ENCODE measurements at places on chromosomes 4 and X. TPM values are rescaled to one million over a fixed set of nuclear protein-coding genes. Genes with fewer than 3 reads are reported as not detected.

GRCh38 chrX:153871451-153871850, 14.5 kb downstream of the L1CAM start:
- H3K27ac ChIP-seq, result no peak overlapping the region
- H3K27me3 ChIP-seq, result no peaks in the 10 kb centered on the region
- DNase-seq, result no peak
- no peaks in the 10 kb centered on the region for H3K4me1 ChIP-seq

DNA sequence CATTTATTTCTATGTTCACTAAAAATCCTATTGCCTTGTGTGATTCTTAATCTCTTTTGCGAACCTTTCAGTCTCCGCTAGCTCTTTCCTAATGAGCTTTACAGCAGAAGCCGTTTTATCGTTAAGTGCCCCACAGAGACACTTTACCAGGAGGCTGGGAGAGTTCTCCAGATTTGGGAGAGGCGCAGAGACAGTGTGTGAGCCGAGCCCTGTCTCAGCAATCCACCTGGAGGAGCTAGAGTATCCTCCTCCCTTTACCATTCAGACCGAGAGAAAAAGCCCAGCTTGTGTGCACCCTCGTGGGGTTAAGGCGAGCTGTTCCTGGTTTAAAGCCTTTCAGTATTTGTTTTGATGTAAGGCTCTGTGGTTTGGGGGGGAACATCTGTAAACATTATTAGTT, 54.9 kb upstream of the MTM1 start:
- DNase-seq, result no peak
- H3K4me1 ChIP-seq, result no peaks in the 10 kb centered on the region
- no peak overlapping the region for H3K4me3 ChIP-seq
- H3K36me3 ChIP-seq, result no peaks in the 10 kb centered on the region

GRCh38 chr4:112145790-112146501, 692 bp downstream of the FAM241A start:
- peak; percentile 71 for DNase-seq
- H3K4me1 ChIP-seq, result no peaks in the 10 kb centered on the region
- peak overlapping the region; percentile 77 for H3K27ac ChIP-seq
- H3K36me3 ChIP-seq, result no peaks in the 10 kb centered on the region

- H3K4me1 ChIP-seq, result no peaks in the 10 kb centered on the region
- DNase-seq, result no peak
- no peak overlapping the region for H3K4me3 ChIP-seq
- H3K27ac ChIP-seq, result no peak overlapping the region
- no peaks in the 10 kb centered on the region for H3K27me3 ChIP-seq
Observed at GRCh38 chr4:98374643-98375042, 113.5 kb downstream of the RAP1GDS1 start.

SHOX gene
- total RNA-seq, result not detected

DNA sequence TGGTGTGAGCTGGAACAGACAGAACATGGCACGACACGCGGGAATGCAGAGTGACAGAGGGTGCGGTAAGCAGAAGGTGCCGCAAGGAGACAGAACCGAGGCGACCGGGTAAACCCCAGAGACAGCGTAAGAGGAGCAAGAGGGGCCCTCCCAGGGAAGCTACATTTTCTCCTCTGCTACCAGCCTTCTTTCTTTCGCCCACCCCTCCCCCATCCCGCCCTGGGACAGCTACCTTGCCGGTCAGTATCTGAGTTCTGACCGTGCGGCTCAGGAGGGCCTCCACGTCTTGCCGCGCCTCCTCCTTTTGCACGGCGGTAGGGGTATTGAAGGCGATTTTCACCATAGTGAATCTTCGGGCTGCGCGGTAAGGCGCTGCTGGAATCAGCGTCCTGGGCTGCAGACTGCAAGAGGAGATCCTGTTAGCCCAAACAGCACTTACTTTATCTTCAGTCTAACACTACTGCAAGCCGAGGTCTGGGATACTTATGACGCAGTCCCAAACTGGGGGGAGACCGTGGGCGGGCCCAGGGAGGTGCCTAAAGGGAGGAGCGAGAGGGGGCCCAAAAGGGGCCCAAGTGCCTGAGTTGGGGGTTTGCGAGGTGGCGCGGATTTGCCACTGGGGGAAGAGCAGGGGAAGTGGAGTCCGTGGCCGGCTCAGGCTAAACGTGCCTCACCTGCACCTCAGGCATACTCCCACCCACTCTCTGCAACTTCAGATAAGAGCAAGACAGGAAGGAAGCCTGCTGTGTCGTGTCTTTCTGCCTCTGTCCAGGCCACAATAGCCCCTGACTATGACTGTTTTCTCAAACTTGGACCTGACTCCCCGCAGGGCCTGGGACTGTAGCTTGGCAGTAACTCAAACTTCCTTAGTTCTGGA, at the start of gene ITM2A:
Gene ITM2A (minus strand): TSS at position 462 of the 877 bp plus-strand sequence. CDS start 119 bp downstream, at position 343.
- H3K4me1 ChIP-seq, result no peaks in the 10 kb centered on the region
- H3K27ac ChIP-seq, result peak within 1 kb of the TSS; percentile 10
- H3K36me3 ChIP-seq, result no peaks in the 10 kb centered on the region
- H3K27me3 ChIP-seq, result no peaks in the 10 kb centered on the region
- DNase-seq, result peak; percentile 67

DNA sequence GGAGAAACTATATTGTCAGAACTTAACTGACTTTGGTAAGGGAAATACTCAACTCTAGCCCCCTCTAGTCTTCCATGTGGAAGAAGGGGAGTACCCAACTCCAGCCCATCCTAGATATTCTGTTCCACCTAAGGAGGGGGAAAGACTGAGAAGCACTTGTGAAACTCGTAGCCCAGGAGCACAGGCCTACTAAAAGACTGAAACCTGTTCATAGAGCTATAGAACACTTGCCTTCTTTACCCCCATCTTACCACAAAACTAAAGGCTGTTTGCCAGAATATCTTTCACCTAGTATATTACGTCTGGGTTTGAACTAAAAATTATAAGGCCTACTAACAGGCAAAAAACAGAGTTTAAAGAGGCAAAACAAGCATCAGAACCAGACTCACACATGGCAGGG, 15.5 kb downstream of the CLDN22 start:
- no peaks in the 10 kb centered on the region for H3K27me3 ChIP-seq
- no peak overlapping the region for H3K27ac ChIP-seq
- no peak for DNase-seq
- H3K4me1 ChIP-seq, result no peaks in the 10 kb centered on the region
- H3K36me3 ChIP-seq, result no peaks in the 10 kb centered on the region

DNA sequence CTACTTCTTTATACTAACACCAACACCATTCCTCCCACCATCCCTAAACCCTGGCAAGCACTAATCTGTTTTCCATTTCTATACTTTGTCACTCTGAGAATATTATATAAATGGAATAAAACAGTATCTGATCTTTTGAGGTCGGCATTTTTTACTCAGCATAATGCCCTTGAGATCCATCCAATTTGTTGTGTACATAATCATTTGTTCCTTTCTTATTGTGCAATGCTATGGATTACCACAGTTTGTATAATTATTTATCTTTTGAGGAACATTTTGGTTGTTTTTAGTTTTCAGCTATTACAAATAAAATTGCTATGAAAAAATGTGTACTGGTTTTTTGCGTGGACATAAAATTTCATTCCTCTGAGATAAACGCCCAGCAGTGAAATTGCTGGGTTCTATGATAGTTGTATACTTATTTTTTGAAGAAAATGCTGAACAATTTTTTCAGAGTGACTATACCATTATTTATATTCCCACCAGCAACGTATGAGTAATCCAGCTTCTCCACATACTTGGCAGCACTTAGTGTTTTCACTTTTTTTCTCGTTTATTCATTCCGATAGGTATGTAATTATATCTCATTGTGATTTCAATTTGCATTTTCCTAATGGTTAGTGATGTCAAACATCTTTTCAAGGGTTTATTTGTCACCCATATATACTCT, 154.3 kb upstream of the DCAF8L1 start:
- H3K36me3 ChIP-seq, result no peaks in the 10 kb centered on the region
- no peak overlapping the region for H3K27ac ChIP-seq
- no peaks in the 10 kb centered on the region for H3K27me3 ChIP-seq
- no peak for DNase-seq
- no peaks in the 10 kb centered on the region for H3K4me1 ChIP-seq

All from ascending aorta (tissue), 2 donors.